ENCODE measurements at places on chromosomes 16 and 17. TPM values are rescaled to one million over a fixed set of nuclear protein-coding genes. Genes with fewer than 3 reads are reported as not detected.

DNA sequence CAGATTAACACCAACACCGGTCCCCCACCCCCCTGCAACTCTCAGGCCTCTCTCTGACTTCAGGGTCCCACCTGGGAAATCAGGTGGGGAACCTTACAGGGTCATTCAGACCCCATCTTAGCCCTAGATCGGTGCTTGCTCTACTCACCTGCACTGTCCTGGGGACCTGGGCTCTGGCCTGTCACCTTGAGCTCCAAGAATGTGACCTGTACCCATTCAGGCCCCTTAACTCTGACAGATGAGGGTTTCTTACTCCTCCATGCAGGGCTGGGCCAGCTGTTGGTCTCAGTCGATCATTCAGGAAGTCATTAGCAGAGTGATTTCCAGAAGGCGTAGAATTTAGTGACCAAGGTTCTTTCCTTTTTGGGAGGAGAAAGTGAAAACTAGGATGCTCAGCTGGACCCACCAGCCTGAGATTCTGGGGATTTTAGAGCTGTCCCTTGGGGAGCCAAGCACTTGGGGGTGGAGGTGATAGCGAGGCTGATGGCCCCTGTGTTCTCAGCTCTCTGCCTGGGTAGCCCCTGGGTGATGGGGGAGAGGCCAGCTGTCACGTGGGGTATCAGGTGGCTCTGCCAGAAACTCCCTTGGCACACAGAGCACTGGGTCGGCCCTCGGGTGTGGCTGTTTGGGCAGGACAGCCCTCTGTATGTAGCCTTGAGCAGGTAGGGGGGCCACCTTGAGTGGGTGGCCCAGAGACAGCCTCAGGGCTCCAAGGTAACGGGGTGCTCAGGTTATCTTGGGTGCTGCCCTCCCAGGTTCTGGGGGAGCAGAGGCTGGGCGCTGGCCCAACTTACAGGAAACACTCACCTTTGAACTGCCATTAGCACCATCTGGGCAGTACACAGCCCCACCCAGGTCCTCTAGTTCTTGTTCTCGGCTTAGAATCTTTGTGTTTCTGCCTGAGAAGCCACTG lies 724 bp downstream of the MVP start:
- DNase-seq: peak; percentile 89

GRCh38 chr17:40514013-40514875 lies 12.8 kb upstream of the TNS4 start:
- no peak for DNase-seq

- peak; percentile 10 for DNase-seq
Measured at GRCh38 chr17:10843811-10844210, 5.9 kb upstream of the PIRT start.

- peak; percentile 64 for DNase-seq
Measured at GRCh38 chr17:39706921-39707337, 7.1 kb downstream of the ERBB2 start.

ACAP1 gene
- 7.6 TPM for polyA plus RNA-seq

KRT24 gene
- not detected for polyA plus RNA-seq

C17orf100 gene
- 5.8 TPM for polyA plus RNA-seq

PDILT gene
- polyA plus RNA-seq: not detected

NME1 gene
- polyA plus RNA-seq: 50.4 TPM

TP53TG3F gene
- not detected for polyA plus RNA-seq

CES5A gene
- polyA plus RNA-seq: 0.20 TPM

CCL2 gene
- polyA plus RNA-seq: 47.4 TPM

Measured in left lung (tissue), 14 donors.